ENCODE measurements at places on chromosomes 11 and 22. TPM values are rescaled to one million over a fixed set of nuclear protein-coding genes. Genes with fewer than 3 reads are reported as not detected.

ACRV1 gene
- total RNA-seq, result not detected

HORMAD2 gene
- total RNA-seq, result not detected

PRODH gene
- total RNA-seq, result 4.0 TPM

TRPC6 gene
- 0.27 TPM for total RNA-seq

OR51F1 gene
- total RNA-seq, result not detected

CABP4 gene
- 1.6 TPM for total RNA-seq

GNAZ gene
- total RNA-seq, result 1.1 TPM

CLDN5 gene
- 9.4 TPM for total RNA-seq

FGF19 gene
- total RNA-seq, result not detected

PATE2 gene
- not detected for total RNA-seq

CNTF gene
- 2.7 TPM for total RNA-seq

IFTAP gene
- total RNA-seq, result 12.1 TPM

RASSF7 gene
- total RNA-seq, result 30.2 TPM

NAV2 gene
- 0.27 TPM for total RNA-seq

SAA4 gene
- total RNA-seq, result not detected

AQP11 gene
- 0.27 TPM for total RNA-seq

SLC36A4 gene
- 12.1 TPM for total RNA-seq

NFRKB gene
- total RNA-seq, result 48.2 TPM

SH3BP1 gene
- 32.3 TPM for total RNA-seq

NNMT gene
- total RNA-seq, result 0.27 TPM

OR8G1 gene
- total RNA-seq, result under 0.01 TPM

CCDC82 gene
- total RNA-seq, result 6.5 TPM

PLA2G3 gene
- total RNA-seq, result under 0.01 TPM

MED19 gene
- total RNA-seq, result 21.5 TPM

MAP6 gene
- total RNA-seq, result under 0.01 TPM

LARGE2 gene
- total RNA-seq, result 0.27 TPM

PKP3 gene
- total RNA-seq, result 0.27 TPM

PLEKHB1 gene
- 6.5 TPM for total RNA-seq

C11orf16 gene
- not detected for total RNA-seq

CASP5 gene
- 0.27 TPM for total RNA-seq

MN1 gene
- 14.8 TPM for total RNA-seq

TUBA8 gene
- total RNA-seq, result 2.4 TPM

ARHGAP42 gene
- total RNA-seq, result 1.6 TPM

MTCH2 gene
- total RNA-seq, result 39.3 TPM

ARHGAP20 gene
- total RNA-seq, result 0.27 TPM

TMEM191B gene
- 1.3 TPM for total RNA-seq

GGT1 gene
- total RNA-seq, result 18.6 TPM

FOXRED2 gene
- 13.2 TPM for total RNA-seq

PGR gene
- under 0.01 TPM for total RNA-seq

PES1 gene
- total RNA-seq, result 131 TPM

ATP5MG gene
- 50.1 TPM for total RNA-seq

ELF5 gene
- total RNA-seq, result not detected

ELFN2 gene
- total RNA-seq, result under 0.01 TPM

PHF5A gene
- total RNA-seq, result 34.5 TPM

LMNTD2 gene
- 1.6 TPM for total RNA-seq

NDUFA6 gene
- 18.0 TPM for total RNA-seq

OR6A2 gene
- 2.4 TPM for total RNA-seq

PTGDR2 gene
- total RNA-seq, result 12.4 TPM

PRG2 gene
- total RNA-seq, result 5.4 TPM

INSC gene
- not detected for total RNA-seq

SAA1 gene
- not detected for total RNA-seq
